ENCODE measurements at places on chromosomes 6 and 20.
A peak's percentile ranks its signal among the peaks of the same experiment; 100 is the strongest.

DNA sequence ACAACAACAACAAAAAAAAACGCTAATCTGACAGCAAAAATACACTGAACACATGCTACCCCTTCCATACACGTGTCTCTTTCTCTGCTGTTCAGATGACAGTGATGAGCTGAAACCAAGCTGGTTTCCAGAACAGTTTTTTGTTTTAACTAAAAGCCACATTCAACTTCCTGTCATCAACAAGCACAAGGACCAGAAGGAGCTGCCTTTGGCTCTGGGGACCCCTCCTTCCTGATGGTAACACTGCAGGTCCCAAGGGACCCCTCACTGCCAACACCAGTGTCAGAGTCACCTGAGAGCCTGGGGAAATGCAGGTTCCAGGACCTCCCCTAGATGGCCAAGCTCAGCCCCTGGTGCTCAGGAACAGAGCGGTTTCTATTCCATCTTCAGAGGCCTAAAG, 6.0 kb downstream of the CST7 start:
- DNase-seq: no peak

GRCh38 chr6:17999425-17999824, 12.0 kb upstream of the KIF13A start:
- DNase-seq: no peak

- peak; percentile 47 for DNase-seq
These were observed 121.0 kb upstream of the RNF24 start for GRCh38 chr20:4136078-4136966.

DNA sequence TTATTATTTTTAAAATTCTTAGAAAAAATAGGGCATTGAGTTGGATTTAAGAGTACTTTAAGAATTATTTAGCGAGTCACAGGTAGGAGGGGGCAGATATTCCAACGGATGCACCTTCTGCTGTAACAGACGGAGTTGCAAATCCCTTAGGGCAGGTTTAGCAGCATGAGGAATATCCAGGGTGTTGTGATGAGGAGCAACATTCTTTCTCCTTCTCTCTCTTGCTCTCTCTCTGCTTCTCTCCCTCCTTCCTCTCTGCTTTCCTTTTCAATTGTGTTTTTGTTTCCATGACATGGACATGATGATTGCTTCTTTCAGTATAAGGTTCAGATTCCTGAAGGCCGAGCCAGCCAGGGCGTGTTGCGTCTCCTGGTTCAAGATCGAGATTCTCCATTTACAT, 28.9 kb downstream of the CDH26 start:
- DNase-seq: no peak

DNA sequence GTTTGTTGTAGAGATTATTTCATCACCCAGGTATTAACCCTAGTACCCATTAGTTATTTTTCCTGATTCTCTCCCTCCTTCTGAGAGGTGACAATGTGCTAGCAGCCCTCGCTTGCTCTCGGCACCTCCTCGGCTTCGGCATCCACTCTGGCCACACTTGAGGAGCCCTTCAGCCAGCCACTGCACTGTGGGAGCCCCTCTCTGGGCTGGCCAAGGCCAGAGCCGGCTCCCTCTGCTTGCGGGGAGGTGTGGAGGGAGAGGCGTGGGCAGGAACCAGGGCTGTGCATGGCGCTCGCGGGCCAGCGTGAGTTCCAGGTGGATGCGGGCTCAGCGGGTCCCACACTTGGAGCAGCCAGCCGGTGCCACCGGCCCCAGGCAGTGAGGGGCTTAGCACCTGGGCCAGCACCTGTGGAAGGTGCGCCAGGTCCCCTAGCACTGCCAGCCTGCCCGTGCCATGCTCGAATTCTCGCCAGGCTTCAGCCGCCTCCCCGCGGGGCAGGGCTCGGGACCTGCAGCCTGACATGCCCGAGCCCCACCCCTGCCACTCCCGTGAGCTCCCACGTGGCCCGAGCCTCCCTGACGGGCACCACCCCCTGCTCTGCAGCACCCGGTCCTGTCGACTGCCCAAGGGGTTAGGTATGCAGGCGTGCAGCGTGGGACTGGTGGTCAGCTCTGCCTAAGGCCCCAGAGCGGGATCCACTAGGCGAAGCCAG, 221.9 kb downstream of the WDR27 start:
- no peak for DNase-seq

DNA sequence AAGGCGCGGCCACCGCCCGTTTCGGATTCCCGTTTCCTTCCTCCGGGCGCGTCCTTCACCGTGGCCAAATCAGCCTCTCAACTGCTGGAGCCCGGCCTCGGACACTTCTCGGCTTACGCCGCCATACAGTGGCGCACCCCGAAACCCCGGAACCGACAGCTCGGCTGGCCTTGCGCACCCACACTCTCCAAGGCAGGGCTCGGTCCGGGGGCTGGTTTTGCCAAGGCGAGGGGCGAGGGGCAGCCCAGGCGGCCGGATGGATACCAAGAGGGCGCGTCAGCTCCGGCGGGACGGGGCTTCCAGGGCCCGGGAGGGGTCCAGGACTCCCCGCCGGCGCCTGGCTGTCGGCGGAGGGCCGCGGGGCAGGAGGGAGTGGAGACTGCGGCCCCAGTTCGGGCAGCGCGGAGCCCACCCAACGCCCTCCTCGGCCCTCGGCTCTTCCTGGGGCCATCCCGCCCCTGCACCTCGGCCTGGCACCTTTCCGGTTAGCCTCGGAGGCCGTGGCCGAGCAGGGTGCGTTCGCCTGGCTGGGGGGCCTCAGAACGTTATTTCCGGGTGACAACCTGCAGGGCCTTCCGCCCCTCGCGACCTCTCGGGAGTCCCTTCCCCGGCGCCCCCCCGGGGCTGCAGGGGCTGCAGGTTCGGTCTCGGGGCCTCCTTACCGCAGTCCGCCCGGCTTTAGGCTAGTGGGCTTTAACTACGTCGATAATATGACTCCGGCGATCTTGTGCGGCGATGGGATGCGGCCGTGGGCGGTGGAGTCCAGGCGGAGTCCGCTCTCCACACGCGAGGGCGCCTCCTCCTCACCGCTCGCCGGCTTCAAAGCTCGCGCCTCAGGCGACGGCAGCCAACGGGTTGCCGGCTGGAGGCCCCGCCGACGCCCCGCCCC, 697 bp upstream of the CEP43 start:
- peak; percentile 2 for DNase-seq

GRCh38 chr20:40646361-40646760, 42.7 kb downstream of the MAFB start:
- no peak for DNase-seq

DNA sequence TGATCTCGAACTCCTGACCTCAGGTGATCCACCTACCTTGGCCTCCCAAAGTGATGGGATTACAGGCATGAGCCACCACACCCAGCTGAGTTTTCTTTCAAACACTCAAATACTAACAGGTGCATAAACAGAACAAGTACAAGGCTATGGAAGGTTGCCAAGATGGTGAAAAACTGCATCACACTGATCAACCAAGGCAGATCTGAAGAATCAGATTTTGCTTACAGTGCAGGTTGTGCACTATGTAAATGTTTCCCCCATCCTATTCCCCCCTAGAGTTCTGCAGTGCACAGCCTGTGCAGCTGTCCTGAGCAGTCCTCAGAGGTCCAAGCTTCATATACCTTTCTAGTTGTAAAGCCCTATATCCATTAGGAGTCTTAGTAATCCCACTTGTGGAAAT, 73.0 kb downstream of the GFRA4 start:
- DNase-seq: no peak

GRCh38 chr20:41124451-41125094, 12.8 kb upstream of the PLCG1 start:
- no peak for DNase-seq

DNA sequence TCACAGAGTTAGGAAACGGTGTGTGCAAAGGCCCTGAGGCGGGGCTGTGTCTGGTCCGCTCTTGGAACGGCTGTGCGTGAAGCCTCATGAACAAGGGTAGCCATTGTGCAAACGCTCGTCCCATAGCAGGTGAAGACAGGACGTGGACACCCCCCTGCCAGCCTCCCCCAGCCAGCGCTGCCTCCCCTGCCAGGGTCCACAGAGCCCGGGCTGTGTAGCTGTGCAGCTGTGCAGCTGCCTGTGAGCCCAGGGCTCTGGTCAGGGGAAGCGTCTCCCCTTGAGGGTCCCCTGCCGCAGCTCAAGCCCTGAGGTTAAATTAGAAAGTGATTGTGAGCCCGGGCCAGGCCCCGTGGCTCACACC, 139.4 kb downstream of the TAF4 start:
- no peak for DNase-seq

- peak; percentile 48 for DNase-seq
These were observed 1.1 kb upstream of the PRELID3B start for GRCh38 chr20:59043698-59044097.

DNA sequence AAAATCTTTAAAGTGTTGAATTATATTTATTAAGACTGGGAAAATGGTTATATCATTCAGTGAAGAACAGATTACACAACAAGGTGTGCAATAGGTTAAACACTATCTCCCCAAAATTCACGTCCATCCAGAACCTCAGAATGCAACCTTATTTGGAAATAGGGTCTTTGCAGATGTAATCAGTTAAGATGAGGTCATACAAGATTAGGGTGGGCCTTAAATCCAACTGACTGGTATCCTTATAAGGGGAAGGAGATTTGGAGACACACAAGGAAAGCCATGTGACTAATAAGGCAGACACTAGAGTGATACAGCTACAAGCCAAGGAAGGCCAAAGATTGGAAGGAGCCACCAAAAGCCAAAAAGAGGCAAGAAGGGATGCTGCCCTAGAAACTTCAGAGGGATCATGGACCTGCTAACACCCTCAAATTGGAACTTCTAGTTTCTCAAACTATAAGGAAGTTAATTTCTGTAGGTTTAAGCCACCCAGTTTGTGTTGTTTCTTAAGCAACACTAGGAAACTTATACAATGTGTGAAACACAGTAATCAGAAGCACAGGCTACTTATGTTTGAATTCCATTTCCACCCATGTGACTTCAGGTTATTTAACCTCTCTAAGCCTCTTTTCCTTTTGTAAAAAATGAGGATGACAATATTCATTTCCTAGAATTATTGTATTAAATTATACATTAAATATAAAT, 16.9 kb downstream of the ILRUN start:
- DNase-seq: peak; percentile 65

- peak; percentile 56 for DNase-seq
These were observed 27.6 kb upstream of the SRF start for GRCh38 chr6:43143235-43144128.

DNA sequence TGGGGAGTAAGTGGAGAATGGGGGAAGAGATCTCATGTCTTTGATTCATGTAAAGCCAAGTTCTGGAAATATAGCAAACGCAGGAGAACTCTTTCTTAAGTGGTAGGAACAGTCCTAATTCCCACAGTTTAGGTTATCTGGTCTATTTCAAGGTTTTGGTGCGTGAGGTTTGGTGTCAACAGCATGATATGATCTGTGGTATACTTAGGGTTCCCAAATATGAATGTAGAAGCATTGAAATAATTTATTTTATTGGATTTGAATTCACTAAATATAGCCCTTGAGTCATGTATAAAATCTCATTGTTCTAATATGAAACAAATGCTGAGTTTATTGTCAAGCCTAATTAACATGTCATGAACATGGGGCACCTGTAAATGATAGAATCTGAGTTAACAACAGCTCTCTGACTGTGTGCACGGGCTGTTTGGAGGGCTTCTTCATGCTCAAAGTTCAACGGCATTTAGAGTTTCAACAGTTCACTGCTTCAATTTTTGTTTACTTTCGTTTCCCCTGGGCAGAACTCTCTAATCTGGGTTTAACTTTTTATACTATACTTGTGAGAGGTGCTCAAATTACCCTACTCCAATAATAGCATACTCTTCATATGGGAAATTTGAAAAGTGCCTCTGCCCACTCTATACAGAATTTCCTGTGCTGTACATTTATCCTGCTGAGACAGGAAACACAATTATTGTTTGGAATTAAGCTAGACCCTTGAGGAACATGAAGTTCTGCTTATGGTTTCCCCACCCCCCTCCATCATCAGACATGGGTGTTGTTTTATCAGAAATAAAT, 236.3 kb upstream of the ZNF217 start:
- peak; percentile 74 for DNase-seq

GRCh38 chr6:45681860-45682511, 304.3 kb upstream of the SUPT3H start:
- peak; percentile 100 for DNase-seq

- no peak for DNase-seq
These were observed 158.5 kb downstream of the CD83 start for GRCh38 chr6:14276071-14276470.

DNA sequence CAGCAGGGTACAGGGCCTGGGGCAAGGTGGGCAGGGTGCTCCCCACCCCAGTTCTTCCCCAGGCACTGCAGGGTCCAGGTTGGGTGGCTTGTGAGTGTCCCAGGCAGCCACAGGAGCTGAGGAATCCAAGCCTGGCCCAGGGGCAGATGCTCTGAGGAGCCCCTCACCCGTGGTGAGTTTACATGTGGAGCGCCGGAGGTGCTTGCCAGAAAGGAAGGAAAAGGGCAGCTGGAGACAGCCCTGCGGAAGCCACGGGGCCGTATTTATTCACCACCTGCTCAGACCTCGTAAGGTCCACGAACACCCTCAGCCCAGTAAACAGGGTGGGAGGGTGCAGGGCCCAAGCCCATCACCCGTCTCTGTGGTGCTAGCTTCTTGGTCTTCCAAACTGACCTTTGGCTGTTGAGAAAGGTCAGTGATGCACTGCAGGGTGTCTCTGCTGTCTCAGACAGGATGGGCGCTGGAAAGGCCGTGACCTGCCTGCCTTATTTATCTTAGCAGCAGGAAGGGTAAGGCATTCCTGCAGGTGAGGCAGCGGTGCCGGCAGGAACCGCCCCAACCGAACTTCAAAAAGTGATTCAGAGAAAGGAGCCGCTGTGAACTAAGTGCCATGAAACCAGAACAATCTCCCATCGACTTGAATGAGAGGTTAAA, 4.0 kb upstream of the FRMD1 start:
- DNase-seq: no peak

DNA sequence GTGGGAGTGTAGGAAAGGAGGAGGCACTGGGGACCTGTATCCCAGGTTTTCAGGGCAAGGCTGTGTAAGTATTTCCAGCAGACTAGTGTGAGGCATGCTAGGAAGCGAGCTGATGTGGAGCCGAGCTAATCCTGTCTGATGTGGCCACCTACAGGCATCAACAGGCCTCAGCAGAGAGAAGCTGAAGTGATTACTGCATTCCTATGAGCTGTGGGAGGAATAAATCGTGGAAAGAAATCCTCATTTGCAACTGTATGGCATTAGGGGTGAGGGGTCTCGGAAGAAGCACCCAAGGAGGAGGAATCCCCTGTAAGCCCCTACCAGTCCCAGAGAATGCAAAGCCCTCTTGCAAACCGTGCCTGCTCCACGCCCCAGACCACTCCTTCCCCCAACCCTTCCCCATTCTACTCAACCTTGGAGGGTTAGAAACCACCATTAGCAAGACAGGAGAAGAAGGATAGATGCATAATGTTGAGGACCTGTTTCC, 41.6 kb downstream of the C6orf15 start:
- peak; percentile 34 for DNase-seq

- DNase-seq: no peak
These were observed 39.7 kb downstream of the IL20RA start for GRCh38 chr6:137005073-137005472.

- DNase-seq: no peak
These were observed 512.1 kb downstream of the QKI start for GRCh38 chr6:163926642-163927041.

DNA sequence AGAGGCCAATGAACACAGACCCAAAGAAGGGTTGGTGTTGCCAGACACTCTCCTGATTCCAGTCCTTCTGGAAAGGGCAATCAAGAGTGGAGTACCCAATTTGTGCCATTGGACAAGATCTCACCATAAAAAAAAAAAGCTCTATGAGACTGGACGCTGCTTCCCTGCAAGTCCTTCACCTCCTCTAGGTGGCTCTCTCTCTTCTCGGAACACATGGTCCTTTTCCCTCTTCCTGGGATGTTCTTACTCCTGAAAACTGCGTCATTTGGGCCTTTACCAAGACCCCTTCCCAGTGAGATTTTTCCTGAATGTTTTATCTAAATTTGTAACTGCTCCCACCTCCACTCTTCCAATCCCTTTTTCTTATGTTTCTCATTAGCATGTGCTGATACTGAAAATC, 280.8 kb downstream of the FOXA2 start:
- DNase-seq: no peak
